ENCODE measurements at places on chromosomes 5 and 9.

- DNase-seq: no peak
These were observed 28.3 kb downstream of the LRRC70 start for GRCh38 chr5:62606878-62607277.

DNA sequence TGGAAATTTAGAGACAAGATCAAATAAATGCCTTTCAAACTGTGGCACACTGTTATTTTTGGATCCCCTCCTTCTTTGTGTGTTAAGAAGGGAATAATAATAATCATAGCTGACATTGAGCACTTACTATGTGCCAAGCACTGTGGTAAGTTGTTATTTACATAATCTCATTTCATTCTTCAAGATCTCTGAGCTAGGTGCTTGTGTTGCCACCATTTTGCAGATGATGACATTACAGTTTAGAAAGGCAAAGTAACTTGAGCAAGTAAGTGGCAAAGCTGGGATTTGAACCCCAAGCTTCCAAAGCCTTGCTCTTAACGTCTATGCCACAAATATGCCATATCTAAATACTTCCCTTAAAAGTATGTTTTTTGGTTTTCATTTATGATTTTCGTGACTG is 121.8 kb upstream of the TMEM161B start:
- DNase-seq: no peak

DNA sequence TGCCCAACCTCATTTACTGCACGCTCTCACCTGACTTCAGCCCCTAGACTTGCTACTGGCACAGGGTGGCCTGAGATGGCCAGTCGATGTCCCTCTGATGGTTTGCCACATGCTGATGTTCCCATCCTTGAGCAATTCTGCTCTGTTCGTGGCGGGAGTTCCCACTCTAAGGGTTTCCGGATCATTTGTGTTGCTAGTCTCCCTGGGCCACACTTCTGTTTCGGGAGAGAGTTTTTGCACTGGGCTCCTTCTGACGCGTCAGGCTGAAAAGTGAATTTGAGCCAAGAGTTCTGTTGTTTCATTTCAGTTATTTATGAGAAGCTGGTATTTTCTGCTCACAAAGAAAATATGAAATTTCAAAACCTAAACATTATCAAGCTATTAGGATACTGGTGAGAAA is 597.7 kb downstream of the BNC2 start:
- DNase-seq: no peak

DNA sequence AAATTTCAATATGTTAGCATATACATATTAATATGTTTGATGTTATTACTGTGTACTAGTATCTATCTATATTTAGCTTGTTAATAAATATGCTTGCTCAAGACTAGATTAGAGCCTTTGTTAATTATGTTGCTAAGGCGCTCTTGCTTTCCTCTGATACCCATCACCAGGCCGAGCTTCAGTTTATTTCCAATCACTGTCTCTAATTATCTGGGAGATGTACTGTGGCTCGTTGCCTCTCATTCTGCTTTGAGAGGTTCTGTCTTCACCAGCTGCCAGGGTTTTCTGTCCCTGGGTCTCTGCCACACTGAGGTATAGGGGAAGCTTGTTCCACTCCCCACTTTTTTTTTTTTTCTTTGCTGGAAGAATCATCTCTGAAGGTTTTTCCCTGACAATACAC is 21.0 kb upstream of the TAF11L2 start:
- no peak for DNase-seq

- DNase-seq: peak; percentile 91
These were observed 64.2 kb downstream of the SGCD start for GRCh38 chr5:156391139-156391538.

DNA sequence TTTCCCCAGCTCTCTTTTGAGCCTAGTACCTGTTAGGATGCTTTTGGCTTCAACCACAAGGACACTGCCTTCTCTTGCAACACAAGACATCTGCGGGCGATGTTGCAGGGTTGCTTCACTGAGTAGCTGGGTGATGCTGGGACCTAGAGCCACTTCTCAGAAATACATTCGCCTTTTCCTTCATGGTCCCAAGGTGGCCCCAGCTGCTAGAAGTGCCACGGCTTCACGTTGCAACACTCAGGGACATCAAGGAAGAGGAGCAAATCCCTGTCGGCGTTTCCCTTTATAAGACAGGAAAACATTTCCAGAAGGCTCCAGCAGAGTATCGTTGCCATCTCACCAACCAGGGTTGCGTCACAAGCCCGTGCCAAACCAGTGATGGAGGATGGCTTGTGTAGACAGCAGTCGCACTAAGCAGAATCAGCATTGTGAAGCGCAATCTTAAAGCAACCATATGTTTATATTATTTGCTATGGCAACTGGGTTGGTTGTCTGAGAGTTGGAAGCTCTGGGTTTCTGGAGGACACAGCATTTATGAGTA is 62.7 kb downstream of the ANKRD33B start:
- no peak for DNase-seq

DNA sequence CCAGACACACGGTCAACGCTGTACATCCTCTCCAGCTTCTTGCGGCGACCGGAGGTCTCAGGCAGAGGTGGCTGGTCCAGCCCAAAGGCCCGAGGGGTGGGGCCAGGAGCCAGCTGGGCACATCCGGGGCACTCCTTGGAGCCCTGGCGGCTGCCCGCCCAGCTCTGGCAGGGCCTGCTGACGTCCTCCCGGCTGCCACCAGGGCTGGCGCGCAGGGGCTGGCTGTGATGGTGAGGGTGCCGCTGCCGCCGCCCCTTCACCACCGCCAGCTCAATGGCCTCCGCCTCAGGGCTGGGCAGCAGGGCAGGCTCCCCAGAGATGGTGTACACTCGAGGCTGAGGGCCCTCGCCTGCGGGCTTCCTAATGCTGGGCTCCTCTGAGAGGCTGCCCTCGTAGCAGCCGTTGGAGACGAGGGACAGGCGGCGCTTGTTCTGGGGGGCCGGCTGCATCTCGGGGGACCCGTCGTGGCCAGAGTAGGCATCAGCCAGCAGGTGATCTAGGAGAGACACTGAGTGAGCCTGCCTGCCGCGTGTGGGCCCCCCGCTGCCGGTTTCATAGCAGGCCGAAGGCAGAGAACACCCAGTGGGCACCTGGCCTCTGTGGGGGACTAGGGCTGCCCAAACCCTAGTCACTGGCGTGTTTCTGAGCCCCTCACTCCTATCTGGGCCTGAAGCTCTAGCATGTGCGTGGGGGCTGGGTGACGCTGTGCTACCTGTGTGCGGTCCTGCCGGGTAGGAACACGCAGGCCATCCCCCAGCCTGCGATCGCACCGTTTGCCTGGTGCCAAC is 1.5 kb downstream of the NSMF start:
- DNase-seq: no peak

DNA sequence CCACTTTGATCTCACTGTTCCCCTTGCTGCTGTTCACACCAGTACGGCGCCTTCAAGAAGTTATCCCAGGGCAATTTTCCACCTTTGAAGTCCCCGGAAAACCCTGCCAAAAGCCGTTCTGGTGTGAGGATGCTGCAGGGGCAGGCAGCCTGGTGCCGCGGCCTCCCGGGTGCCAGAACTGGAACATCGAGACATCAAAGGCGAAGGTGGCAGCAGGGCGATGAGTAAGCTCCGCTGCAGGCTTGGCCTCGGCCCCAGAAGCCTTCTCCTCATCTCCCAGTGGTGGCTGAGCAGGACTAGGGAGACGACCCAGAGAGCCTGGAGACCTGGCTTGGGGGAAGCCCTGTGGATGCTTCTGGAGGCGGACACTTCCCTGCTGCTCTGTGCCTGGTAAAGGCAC is 115.3 kb upstream of the MSX2 start:
- no peak for DNase-seq

GRCh38 chr5:170821257-170821800 is 37.8 kb downstream of the GABRP start:
- no peak for DNase-seq

DNA sequence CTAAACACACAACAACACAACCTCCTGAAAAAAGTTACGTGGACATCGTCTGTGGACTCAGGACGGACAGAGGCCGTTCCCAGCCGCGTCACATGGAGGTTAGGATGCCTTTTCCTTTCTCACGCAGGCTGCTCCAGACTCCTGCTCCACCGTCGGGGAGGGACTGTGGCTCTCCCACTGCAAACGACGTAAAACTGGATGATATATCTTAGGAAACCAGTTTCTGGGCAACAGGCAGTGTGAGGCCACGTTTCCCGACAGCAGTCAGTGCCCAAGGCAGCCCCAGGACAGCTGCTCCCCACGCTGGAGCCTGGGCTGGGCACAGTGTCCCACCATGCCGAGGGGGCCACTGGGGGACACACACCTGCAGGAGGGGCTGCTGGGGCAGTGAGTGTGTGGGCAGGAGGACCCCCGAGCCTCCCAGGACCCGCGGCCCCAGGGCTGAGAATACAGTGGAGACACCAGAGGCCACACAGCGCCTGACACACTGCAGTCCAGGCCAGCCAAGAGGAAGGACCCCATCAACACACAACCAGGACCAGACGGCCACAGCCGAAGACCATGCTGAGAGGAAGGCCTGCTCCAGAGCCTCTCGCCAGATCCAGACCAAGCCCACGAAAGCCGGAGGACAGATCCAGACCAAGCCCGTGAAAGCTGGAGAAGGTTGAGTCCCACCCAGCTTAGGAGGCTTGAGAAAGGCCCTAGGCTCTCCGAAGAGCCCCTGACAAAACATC is 26.2 kb downstream of the EXD3 start:
- DNase-seq: no peak
